ENCODE measurements at places on chromosomes 16 and 17.

DNA sequence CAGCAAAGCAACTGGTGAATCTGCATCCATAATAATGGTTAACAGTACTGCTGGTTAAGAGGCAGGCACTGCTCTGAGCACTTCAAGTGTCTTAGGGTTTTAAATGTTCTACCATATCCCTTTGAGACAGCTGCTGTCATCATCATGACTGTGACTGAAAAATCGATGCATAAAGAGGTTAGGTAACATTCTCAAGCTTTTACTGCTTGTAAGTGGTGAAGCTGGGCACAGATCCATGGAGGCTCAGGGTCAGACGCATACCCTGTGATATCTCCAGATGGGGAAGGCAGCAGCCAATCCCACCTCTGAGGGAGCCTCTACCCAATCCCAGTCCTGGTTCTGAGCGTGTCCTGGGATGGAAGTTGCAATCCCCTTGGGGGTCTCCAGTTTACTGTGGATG is 57.6 kb upstream of the SOX9 start:
- DNase-seq: no peak

- no peak for DNase-seq
Measured at GRCh38 chr16:14553447-14553846, 76.6 kb downstream of the PARN start.

DNA sequence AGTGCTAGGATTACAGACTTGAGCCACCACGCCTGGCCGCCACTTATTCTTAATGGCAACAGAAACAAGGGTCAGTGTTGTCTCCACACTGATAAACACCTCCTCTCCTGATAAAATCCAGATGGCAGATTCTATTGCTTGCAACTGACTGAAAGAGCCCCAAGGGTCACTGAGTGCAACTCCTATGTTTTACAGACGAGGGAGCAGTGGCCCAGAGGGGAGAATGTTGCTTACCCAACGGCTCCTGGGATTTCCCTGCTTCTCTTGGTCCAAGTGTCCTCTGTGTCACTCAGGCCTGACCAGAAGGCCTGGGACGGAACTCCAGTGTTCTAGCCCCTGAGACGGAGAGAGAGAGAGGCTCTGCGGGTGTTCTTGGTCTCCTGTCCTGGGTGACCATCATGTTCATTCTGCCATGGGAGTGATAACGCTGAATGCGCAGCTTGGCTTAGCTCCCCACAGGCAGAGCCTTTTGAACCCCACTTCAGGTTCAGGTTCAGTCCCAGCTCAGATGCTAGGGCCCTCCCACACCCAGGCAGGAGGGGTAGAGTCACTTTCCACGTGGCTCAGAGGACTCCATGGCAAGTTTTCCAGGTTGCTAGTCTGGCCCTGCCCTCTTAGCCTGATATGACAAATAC is 77.3 kb upstream of the NLRP1 start:
- DNase-seq: no peak

- no peak for DNase-seq
Measured at GRCh38 chr16:30740364-30741251, 7.6 kb upstream of the PHKG2 start.

- no peak for DNase-seq
Measured at GRCh38 chr16:73116576-73116975, 68.6 kb upstream of the ZFHX3 start.

- no peak for DNase-seq
Measured at GRCh38 chr17:72399608-72400487, 279.0 kb downstream of the SOX9 start.

Measured in left hindlimb (tissue), 1 donor.